Naive thymus-derived CD8-positive, alpha-beta T cell (primary cell): ENCODE measurements at places on chromosomes 2 and 18.

- DNase-seq = no peak
Measured at GRCh38 chr2:220660277-220661145, 911.6 kb downstream of the EPHA4 start.

DNA sequence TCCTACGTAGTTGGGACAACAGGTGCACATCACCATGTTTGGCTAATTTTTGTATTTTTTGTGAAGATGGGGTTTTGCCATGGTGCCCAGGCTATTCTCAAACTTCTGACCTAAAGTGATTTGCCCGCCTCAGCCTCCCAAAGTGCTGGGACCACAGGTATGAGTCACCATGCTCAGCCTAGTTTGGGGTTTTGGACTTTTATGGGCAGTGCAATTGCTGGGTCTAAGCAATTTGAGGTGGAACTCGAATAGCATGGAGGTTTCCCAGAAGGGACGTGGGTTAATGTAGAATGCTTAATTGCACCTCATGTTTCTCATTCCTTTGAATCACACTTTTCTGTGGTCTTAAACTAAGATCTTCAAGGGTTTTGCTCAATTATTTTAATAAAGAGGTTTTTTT is 102.3 kb upstream of the EPHA4 start:
- no peak for DNase-seq

GRCh38 chr18:8851659-8852058 is 146.3 kb downstream of the MTCL1 start:
- no peak for DNase-seq

GRCh38 chr2:239150125-239151011 is 250.5 kb downstream of the HDAC4 start:
- peak; percentile 61 for DNase-seq

GRCh38 chr2:52074130-52074719 is 1042.3 kb upstream of the NRXN1 start:
- DNase-seq = no peak

- DNase-seq = no peak
Measured at GRCh38 chr2:168587307-168587706, 131.2 kb downstream of the CERS6 start.

GRCh38 chr2:175156534-175156933 is 11.5 kb downstream of the ATF2 start:
- no peak for DNase-seq

GRCh38 chr18:48785091-48785614 is 165.6 kb downstream of the SMAD7 start:
- peak; percentile 52 for DNase-seq

DNA sequence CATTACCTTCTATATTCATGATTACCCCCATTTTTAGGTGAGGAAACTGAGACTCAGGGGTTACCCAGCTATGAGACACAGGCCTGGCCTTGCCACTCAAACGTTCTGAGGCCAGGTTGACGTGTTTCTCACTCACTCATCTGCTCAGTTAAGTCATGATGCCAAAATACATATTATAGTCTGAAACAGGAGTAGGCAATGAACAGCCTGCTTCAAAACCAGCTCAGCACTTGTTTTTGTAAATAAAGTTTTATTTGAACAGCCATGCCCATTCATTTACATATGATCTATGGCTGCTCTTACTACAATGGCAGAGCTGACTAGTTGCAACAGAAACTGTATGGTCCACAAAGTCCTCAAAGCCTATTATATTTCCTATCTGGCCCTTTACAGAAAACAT is 74.1 kb upstream of the SMAD2 start:
- no peak for DNase-seq

DNA sequence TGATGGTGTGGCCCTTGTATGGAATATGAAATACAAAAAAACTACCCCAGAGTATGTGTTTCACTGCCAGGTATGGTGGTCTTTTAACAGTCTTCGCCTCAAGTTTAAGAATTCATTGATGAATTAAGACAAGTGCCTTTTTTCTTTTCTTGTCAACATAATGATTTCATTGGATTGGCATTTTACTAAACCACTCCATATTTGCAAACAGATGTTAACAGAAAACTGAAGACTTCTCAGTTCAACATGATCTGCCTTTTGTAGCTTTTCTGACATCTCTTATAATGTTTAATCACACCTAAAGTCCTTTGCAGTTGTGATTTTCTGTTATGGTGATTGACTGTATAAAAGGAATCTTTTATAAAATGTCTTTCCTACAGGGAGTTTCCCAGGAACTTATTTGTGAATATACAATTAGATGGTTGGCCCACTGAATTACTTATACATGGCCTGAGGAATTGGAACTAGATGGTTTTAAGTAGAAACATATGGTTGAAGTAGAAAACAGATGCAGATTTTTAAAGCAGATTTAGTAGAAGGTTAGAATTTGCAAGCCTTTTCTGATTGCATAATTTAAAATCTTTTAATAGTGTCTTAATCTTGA is 39.7 kb downstream of the DYNC1I2 start:
- no peak for DNase-seq

DNA sequence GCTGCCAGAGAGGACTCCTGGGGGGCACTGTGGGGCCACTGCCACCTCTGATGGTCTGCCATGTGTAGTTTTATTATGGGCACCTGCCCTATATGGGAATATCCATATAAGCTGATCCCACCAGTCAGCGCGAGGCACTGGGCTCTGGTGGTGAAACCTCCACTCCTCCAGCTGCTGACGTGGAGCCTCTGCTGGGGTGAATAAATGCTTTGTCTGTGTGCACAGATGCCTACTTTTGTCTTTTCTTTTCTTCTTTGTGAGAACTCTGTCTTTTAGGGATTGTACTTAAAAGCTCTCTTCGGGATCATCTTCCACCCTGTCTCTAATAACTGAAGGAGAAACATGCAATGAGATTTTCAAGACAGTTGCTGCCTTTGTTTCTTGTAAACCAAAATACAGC is 68.9 kb upstream of the NCK2 start:
- DNase-seq = no peak

DNA sequence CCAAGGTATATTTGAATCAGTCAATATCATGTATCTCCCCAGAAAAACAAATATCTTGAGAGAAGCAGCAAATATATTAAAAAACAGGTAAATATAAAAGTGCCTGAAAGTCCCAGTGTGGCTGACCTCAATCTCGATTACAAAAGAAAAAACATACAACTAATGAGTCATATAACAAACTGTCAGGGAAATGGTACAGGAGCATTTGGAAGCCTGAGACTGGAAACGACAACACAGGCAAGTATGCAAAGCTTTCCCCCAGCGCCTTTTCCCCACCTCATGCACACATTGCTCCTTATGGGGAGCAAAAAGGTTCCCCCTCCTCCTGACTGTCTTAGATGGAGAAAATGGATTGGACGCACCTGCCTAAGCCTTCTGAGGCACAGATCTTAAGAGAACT is 230.7 kb downstream of the TMX3 start:
- DNase-seq = no peak
